ENCODE measurements at places on chromosomes 16 and 17. TPM values are rescaled to one million over a fixed set of nuclear protein-coding genes. Genes with fewer than 3 reads are reported as not detected.

GRCh38 chr16:19210968-19211367, 42.9 kb downstream of the SYT17 start:
- no peak for DNase-seq

The ATP2C2 gene
- 33.2 TPM for total RNA-seq

DNA sequence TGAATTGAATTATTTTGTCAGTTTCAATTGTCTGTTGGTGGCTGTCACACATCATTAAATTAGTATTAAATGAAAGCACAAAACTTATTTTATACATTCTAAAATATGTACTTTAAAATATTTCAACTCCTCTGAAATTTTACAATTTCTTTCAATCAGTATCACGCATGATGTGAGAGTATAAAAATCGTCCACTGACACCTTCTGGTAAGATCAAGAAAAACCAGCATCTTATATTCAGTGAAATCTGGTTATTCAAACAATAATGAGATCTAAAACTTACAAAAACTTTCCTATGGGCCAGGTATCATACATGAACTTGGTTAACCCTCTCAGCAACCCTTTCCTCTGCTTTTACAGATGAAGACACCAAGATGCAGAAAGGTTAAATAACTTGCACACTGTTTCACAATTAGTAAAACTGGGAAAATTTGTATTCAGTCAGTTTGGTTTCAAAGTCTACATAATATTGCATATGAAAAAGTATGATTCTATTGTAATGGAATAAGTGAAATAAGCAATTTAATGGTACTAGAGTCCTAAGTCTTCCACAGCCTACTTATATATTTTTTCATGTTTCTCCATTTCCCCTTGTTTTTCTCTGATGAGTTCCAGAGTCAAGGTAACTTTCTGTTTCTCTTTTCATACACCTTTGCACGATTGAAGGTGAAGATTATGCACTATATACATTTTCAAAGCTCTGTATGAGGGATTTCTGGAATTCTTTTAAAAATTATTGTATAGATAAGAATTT, 58.7 kb downstream of the EFCAB5 start:
- no peak for DNase-seq

The CLEC18B gene
- 2.4 TPM for total RNA-seq

The HEATR9 gene
- 0.21 TPM for total RNA-seq

The BAIAP3 gene
- 3.9 TPM for total RNA-seq

GRCh38 chr16:4987580-4988374, 29.6 kb downstream of the SEC14L5 start:
- DNase-seq, result no peak

The KRTAP9-8 gene
- total RNA-seq, result not detected

Measured in ureter (tissue), 1 donor.